ENCODE measurements at places on chromosomes 2 and 18.

- no peak for DNase-seq
Measured at GRCh38 chr2:71822463-71822862, 325.2 kb downstream of the CYP26B1 start.

DNA sequence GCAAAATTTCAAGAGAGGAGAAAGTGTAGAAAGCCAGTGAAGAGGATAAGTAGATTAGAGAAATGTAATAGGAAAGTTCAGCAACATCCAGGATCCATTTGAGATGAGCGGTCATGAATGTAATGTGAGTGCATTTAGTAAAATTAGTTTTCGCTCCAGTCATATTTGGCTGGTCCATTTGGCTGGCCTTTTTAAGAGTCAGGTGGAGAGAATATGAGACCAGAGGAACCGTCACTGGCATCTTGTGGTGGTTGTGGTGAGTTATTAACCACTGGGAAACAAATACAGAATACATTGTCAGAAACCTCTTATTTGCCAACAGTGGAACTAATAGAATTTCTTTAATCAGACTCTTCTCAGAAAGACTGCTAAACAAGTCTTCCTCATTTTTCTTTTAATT, 1064.3 kb upstream of the CDH2 start:
- DNase-seq = no peak

GRCh38 chr2:159585622-159586021, 30.7 kb downstream of the BAZ2B start:
- no peak for DNase-seq

DNA sequence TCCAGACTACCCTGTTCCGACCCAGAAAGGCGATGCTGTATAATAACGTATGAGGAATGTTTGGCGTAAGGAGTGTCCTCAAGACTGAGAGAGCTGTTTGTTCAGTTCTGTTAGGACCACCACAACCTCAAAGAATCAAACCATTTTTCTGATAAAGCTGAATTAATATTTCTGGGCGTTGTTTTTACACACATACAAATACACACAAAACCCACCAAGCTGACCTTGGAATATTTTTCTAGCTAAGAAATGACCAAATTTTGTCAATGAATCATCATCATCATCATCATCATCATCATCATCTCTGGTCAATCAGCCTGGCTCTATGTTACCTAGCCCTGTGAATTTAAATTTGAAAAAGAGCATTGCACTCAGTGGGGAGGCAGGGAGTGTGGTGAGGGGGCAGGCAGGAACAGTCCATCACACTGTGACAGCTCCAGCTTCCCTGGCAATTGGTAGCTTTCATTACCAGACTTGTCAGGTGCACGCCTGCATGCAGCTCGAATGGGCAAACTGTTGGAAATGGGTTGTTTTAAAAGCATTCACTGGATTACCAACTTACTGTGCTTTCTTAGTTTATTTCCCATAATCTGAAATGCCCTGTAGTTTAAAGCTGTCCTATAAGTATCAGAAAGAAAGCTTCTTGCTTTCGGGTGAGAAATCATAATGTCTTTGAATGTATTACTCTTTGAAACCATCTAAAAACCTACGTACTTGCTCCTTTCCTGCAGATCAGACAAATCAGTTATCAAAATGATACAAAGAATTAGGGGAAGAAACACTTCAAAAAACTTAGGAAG, 6.9 kb upstream of the POU3F3 start:
- no peak for DNase-seq

DNA sequence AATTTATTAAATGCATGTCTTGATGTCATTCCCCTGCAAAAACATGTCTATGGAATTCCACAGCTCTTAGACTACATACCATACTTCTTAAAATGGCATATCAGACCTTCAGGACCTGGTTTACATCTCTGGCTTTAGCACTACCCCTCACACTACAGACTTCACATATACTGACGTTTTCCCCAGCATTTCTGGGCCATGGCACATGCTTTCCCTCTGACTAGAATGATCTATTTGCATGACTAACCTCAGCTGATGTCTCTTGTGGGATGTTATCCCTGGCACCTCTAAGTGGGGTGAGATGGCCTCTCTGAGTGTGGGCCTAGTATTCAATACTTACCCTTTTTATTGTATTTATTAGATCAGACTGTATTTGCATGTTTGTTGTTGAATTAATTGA, 381.6 kb downstream of the ERBB4 start:
- no peak for DNase-seq

DNA sequence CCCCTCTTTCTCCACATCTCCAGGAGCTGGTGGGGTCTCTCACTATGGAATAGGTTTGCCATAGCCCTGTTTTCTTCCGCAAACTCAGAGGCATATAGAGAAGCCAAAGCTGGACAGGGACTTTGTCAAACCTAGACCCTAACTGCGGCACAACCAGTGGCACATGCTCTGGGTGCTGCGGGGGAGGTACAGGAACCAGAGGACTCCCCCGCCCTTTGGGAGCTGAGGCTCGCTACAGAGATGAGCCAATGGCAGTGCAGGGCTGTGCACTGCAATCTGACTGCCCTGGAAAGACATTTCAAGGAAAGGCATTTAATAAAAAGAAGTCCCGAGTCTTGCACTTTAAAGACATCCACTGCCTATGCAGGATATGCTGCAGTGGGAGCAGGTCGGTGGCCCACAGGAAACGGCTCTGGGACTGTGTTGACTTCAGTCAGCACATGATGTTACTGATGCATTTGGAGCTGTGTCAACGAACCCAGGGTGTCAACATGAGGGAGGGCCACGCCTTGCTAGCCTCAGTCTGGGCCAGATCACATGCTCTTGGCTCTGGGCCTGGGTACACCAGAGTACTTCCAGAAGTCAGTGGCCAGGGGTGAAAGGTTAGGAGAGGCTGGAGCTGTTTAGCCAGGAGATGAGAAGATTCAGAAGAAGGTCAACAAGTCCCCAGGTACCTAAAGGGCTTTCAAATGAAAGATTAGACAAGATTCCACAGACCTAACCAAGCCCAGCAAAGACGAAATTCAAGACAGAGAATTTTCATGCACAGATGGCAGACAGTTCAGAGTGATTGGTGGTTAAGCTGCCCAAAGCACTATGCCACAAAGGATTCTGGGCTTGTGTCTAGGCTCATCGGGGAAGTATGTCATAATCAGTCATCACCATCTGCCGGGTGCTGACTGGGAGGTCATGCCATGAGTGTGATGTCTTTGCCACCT, 8.2 kb downstream of the SLC35F6 start:
- DNase-seq = peak; percentile 45

DNA sequence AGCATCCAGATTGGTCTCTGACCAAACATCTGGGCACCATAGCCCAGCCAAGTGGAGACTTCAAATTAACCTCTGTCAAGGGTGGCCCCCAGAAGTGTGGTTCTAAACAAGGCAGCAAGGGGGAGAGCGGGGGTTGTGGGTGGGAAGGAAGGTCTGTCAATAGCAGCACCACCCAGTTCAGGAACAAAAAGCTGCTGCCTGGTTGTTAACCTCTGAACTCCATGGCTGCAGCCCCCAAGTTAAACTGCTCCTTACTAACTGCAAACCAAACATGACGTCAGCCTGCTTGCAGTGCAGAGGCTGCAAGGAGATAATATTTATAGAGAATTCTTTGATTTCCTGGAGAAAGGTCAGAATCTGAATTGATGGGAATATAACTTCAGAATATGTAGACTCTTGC, 76.5 kb downstream of the ARL4C start:
- no peak for DNase-seq

GRCh38 chr18:9094307-9095226, 7.9 kb upstream of the NDUFV2 start:
- no peak for DNase-seq

- no peak for DNase-seq
Measured at GRCh38 chr2:209549589-209549988, 125.7 kb downstream of the MAP2 start.

GRCh38 chr2:207768866-207769596, 675 bp downstream of the FZD5 start:
- peak; percentile 70 for DNase-seq

DNA sequence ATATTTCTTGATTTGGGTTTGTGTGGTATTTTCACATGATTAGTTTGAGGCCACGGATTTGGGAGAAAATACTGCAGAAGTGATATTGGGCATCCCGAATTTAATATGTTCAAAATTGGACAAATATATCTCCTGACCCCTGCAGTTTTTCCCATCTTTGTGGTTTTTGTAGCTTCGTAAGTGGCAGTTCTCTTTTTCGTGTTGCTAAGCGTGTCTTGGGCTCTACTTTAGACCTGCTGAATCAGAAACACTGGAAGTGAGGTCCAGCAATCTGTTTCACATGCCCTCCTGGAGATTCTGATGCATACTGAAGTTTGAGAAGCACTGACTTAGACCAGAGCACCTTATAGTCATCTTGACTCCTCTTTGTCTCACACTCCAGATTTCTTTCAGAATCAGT, 98.3 kb downstream of the EPB41L5 start:
- no peak for DNase-seq

DNA sequence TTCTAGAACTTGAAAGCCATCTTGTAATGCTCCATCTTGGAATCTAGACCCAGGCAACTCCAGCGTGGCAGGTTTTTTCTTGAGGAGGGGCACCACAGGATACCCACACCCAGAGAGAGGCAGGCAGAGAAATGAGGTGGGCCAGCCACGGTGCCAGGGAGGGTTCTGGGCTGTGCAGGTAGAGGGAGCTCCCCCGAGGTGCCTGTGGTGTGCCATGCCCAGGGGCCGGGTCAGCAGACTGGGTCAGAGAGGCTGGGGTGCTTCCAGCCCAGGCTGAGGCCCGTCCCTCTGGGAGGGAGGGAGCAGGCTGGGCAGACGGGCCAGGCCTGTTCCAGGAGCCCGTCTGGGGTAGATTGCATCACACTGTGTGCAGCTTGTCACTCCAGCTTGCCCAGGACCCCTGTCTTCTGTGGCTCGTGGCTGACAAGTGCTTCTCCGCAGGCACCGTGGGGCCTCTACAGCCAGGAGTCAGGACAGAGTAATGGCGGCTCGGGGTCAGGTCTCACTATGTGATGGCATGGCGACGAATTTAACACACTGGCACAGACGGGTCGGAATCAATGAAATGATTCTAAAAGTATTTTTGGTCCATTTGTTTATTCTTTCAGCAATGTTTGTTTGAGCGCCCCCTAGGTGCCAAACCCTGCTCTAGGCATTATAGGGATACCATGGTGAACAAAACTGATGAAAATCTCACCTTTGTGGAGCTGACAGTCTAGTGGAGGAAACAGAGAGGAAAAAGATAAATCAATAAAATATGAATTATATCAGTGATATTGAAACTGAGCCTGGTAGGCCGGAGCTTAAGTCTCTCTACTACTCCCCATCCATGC, 144.0 kb downstream of the ACOXL start:
- peak; percentile 18 for DNase-seq

GRCh38 chr2:105410554-105410953, 11.7 kb upstream of the FHL2 start:
- no peak for DNase-seq

DNA sequence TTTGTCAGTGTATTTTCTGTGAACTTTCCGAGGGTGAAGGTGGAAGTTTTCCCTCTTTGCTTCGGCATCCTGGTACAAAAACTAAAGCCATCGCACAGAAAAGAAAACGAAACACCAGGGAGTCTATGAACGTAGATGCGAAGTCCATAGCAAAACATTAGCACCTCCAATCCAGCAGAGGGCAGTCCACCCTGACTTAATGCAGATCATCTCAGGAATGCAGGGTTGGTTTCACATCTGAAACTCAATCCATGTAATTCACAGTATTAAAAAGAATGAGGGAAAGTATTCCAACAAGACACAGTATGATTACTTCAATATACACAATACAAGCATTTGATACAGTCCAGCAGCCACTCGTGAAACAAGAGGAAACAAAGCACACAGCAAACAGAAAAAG, 70.8 kb downstream of the RTP5 start:
- DNase-seq = peak; percentile 18

DNA sequence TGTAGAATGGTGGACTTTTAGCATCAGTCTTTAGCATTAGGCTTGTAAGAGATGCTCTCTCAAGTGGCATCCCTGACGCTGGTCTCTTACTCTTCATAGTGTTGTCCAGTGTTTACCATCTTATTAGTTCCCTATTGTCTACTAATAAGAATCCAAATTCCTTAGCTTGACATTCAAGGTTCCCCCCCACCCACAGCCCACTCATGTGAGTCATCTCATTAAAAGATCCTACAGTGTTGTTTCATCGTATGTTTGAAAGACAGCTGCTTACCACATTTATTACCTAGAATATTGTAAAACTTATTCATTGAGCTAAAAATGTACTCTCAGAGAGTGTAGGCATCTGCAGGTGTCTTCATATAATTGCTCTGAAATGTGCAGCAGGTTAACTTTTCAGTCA, 28.5 kb downstream of the EIF5B start:
- DNase-seq = no peak

GRCh38 chr2:98729652-98730051, 1.3 kb downstream of the MGAT4A start:
- DNase-seq = no peak

DNA sequence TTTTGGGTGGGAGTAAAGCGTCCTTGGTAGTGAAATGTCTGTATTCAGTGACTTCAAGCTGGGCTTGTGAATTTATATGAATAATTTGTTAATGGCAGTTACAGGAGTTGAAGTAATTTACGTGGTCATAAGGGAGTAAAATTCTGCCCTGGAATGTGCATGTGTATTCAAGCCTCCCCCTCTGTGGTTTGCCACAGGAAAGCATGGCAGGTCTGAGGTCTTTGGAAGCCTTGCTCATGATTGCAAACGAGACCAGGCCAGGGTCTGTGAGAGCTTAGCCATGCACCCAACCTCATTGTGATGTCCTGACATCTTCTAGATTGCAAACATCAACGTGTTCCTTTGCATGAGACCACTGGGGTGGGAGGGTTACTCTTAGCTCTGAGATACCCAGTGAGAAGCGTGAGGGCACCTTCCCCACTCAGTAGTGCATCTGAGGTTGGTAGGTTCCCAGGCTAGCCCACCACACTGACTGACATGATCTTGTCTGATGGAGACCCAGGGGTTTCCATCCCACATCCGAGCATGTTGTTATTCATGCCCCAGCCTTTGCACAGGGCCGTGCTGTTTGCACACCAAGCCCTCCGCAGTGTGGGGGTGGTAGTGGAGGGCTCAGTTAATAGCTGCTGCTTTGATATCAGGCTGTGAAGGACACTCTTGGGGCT, 216.5 kb downstream of the KLHL29 start:
- DNase-seq = no peak

GRCh38 chr18:66077066-66077465, 326.3 kb downstream of the CDH7 start:
- DNase-seq = no peak

DNA sequence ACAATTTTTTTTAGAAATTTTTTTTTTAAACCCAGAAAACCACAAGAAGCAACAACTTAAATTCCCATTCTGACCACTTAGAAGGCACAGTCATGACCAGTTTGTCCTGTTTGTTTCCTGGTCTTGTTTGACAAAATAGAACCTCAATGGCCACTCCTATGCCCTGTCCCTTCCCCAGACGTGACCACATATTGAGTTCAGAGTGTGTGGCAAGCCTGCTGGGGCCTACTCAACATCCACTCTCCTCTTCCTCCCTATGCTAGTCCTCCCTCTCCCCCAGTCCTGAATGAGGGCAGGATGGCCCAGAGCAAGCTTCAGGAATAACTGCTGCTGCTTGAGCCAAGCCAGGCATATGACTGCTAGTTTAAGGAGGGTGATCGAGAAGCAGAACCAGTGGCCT, 89.6 kb downstream of the PRELID3A start:
- no peak for DNase-seq

Measured in OCI-M1 (cell line).